ENCODE measurements at places on chromosomes 6 and 20.

DNA sequence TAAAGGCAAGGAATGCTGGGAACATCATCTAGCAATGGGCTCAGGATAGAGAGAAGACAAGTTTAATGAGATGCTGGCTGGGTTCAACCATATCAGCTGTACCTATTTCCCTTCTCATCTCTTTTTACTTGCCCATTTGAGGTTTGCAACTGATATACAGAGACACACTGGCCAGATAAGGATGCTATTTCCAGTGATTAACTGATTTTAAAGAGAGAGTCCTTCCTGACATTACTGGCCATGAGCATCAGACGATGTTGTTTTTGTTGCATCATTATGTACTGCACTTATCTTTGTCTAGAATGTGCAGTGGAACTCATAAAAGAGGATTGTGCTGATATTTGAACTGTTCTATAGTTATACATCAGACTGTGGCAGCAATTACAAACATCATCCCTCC lies 252.7 kb downstream of the BTBD3 start:
- DNase-seq: no peak

GRCh38 chr20:1896484-1897258 lies 1.5 kb downstream of the SIRPA start:
- DNase-seq: no peak

GRCh38 chr6:125853756-125854155 lies 63.0 kb downstream of the NCOA7 start:
- DNase-seq: no peak

DNA sequence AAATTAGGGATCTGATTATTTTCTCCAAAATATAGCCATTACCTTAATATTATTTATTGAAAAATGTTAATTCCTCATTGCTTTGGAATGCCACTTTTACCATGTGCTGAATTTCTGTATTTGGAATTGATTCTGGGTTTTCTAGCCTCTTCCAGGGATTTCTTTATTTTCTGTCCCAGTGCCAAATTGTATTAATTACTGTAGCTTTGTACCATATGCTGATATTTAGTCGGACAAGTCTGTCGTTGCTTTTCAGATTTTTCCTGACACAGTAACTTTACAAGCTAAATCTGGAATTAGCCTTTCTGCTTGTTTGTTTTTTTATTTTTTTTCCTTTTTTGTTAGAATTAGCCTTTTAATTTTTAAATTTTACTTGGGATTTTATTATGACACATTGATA lies 10.9 kb upstream of the TMEM14B start:
- DNase-seq: no peak

DNA sequence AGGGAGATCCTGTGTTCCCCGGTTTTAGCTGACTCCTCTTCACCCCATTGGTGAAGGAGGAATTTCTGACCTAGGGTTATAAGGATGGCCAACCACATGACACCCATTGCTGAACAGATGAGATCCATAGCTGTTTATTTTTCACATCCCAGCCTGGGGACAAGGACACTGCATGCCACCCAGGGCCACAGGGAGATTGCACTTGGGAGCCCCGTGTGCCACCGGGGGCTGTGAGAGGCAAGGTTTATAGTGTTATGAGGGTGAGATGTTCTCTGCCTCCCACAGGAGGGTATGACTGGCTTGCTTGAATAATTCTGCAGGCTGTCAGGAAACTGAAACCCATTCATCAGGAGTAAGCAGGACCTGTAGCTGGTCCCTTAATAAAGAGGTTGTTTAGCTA lies 14.7 kb upstream of the SLPI start:
- DNase-seq: no peak

DNA sequence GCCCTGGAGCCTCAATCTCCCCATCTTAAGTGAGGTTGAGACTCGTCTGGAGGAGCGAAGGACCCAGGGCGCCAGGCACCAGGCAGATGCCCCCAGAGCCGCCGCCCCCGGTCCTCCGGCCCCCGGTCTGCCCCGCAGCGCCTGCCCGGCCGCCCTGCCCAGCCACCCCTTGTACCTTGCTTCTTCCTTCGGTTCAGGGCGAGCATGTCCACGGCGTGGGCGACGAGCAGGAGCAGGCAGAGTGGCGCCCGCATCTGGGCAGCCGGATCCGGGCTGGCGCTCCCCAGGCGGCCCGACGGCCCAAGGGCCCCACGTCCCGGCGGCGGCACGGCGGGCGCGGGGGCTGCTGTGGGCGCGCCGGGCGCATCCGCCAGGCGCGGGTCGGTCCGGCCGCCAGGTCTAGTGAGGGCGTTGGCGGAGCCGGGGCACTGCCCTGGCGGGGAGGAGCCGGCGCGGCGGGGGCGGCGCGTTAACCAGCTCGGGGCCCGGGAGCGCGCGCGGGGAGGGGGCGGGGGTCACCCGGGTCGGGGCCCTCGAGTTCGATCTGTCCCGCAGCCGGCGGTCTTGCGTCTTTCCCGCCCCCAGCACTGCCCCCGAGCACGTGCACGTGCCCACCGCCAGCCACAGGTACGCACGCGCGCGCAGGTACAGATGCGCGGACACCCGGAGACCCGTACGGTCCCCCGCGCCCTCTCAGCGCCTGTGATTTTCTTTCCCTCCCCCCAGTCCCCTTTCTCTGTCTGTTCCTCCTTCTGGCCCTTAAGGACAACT lies at the start of gene RSPO4:
Gene RSPO4 (minus strand): TSS at position 401 of the 771 bp plus-strand sequence. CDS start 147 bp downstream, at position 254.
- DNase-seq: no peak

DNA sequence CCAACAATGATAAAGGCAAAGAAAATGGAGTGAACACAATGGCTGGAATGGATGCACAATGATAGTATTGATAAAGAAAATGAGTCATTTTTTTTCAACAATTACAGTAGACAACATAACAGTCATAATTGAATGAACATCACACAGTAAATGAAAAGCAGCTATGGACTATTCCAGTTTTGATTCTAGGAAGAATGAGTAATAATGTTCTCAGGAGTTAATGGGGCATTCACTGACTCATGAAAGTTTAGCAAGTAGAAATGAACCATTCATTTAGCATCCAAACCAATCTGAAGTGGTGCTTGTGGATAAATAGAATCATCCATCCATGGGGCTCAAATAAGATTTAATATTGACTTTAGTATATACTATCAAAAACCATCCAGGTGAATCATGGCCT lies 1029.5 kb upstream of the GJE1 start:
- no peak for DNase-seq
